ENCODE measurements at places on chromosomes 13 and 19.

GRCh38 chr19:54324071-54324470 is 11.1 kb upstream of the LILRA5 start:
- no peak for DNase-seq

DNA sequence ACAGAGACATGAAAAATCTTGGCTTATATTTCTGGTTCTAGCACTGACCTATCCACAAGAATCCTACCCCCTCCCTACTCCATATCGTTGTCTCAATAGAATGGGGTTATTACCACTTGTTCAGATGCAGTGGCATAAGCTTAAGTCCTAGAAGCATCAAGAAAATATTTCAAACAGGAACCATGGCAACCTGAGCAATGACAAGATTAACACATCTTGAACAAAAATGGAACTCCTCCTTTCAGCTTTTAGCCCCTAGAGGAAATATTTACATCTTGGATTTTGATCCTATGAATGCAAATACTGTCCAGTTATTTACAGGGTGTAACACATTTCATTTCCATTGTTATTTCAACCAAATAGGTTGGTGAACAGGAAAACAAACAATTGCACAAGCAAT is 46.1 kb upstream of the TSC22D1 start:
- no peak for DNase-seq

DNA sequence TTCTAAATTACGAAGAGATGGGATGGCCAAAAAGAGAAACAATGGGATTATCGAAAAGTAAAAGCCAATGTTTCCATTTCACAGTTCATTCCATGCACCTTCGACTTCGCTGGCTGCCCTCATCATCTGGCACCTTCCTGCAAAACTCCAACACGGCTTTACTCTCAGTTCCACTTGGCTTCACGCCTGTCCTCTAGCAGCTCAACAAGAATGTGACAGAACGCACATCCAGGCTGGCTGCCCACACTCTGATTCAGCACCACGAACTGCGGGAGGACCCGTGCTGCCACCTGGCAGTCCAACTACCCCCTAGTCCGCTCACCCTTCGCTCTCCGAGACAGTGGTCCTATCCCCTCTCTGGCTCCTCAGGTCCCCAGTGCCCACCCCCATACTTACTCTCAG is 11.7 kb downstream of the ATP7B start:
- no peak for DNase-seq

DNA sequence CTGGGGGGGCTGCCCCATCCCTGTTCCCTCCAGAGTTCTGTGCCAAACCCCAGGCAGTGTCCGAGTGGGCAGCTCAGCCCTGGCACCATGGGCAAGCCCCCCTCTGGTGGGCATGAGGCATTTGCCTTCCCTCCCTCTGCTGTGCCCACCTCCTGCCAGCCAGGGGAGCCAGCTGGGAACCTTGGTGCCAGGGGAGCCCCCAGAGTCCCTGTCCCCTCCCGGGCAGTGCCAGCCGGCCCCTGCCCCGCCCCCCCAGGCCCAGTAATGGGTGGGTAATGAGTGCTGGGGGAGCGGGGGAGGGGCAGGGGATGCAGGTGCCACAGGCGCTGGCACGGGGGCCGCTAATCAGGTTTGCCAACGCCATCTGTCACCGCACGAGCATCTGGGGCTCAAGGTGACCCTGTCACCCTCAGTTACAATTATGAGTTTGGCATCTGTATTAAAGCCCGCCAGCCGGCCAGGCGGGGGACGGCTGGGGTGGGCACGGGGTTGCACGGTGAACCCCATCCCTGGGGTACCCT is 5.9 kb downstream of the DAND5 start:
- no peak for DNase-seq

DNA sequence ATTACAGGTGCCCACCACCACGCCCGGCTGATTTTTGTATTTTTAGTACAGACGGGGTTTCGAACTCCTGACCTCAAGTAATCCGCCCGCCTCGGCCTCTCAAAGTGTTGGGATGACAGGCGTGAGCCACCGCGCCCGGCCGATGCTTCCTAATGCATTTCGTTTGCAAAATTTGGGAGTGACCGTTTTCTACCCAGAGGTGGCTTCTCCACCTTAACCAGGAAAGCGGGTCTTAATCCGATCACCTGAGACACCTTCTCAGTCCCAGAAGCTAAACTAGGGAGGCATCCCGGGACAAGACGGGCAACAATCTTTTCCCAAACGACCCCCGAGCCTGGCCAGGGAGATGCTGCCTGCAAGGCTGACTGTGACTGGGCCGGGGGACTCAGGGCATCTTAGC is 14.8 kb upstream of the MATK start:
- DNase-seq: no peak

DNA sequence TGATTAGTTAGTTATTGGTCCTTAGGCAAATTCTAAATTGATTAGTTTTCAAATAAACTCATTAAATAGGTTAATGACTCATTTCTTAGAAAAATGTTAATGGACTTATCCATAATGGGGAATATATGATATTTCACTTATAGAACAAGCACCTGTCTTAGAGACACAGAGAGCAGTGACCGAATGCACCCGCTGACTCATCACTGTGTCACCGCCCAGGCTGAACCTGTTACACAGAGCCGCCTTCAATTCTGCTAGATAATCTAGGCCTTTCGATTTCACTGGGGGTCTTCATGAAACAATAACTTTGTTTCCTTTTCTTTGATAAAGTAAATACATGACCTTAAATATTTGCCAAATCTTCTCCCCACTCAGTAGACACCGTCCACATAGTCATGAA is 13.1 kb downstream of the IRS2 start:
- no peak for DNase-seq

DNA sequence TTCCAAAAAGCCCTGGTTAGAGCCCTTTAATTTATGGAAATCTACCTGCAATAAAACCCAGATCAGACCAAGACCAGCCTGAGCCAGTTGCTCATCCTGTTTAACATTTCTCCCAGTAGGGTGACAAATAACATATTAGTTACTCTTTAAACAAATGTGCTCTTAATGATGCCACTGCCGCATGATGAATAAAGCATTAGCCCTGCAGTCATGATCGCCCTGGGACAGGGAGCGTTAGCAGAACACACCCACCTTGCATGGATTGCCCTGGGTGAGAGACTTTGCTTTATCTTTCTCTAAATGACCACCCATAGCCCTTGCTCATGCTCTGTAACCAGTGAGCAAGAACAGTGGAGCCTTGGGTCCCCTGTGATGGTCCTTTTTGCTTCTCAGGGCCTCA is 362.4 kb downstream of the ENOX1 start:
- DNase-seq: no peak

DNA sequence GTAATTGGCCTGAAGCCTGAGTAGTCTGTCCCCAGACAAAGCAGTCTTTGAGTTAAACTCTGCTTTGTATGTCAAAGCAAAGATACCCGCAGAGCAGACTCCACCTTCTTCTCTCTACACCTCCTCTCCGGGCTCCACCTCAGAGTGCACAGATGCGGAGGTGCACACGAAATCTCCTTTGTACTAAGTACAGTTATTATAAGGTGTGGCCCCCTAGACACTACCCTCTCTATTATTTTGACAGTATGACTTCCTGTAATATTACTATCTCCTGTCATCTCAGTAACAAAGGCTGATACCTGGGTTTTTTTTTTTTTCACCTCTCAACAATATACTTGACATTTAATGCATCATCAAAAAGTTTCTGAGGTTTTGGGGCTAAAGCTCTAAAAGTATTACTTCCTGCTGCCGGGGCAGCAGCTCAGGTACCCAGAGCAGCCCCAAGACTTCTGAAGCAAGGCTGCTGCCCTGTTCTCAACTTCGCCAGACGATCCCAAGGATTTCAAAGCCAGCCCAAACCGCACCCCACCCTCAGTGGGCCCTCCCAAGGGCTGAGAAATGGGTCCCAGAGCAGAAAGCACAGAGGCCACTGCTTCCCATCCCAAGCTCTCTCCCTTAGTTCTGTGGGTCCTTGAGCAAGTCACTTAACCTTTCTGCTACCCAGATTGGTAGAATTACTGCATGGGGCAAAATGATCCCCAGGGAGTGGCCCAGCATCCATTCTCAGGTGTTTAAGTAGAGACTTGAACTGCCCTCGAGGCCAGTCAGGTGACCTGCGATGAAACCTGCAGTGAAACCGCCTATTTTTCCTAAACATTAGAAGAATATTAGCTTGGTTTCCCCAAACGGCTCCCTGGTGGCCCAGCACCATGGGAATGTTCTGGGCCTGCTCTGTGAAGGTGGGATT is 180.6 kb downstream of the FOXO1 start:
- DNase-seq: no peak
